A549 treated with ZK216348 at 1 μM for 4 hours (cell line): ENCODE measurements at places on chromosomes 5 and 9. TPM values are rescaled to one million over a fixed set of nuclear protein-coding genes. Genes with fewer than 3 reads are reported as not detected.

Gene WNT8A
- not detected in 5 replicates for total RNA-seq

Gene SEC61B
- 243 to 333 TPM (median 303 TPM) in 5 replicates for total RNA-seq

Gene F2RL2
- total RNA-seq, result 2.9 to 5.2 TPM (median 4.0 TPM) in 5 replicates

Gene TERT
- 1.4 to 3.5 TPM (median 2.9 TPM) in 5 replicates for total RNA-seq

Gene CFAP90
- 0.43 to 0.74 TPM (median 0.56 TPM) in 5 replicates for total RNA-seq

Gene PHF24
- total RNA-seq, result 0.05 to 0.29 TPM (median 0.12 TPM) in 4 of 5 replicates, not detected in the other

Gene NTRK2
- total RNA-seq, result 0.02 to 0.05 TPM (median 0.04 TPM) in 3 of 5 replicates, not detected in the others

Gene AFAP1L1
- total RNA-seq, result 7.6 to 11.4 TPM (median 10.7 TPM) in 5 replicates

Gene UBAP1
- total RNA-seq, result 45.1 to 48.6 TPM (median 47.4 TPM) in 5 replicates

Gene RAB3C
- not detected in 5 replicates for total RNA-seq

Gene LCN15
- 0.26 TPM in 1 of 5 replicates, not detected in the others for total RNA-seq

Gene MINAR2
- not detected in 5 replicates for total RNA-seq

Gene IFNA2
- not detected in 5 replicates for total RNA-seq

Gene NR5A1
- 0.09 TPM in 1 of 5 replicates, not detected in the others for total RNA-seq

Gene WDR38
- total RNA-seq, result 0.13 to 0.19 TPM (median 0.19 TPM) in 3 of 5 replicates, not detected in the others

Gene SLC1A3
- 0.35 TPM in 1 of 5 replicates, not detected in the others for total RNA-seq

Gene AJM1
- 2.1 to 5.6 TPM (median 5.3 TPM) in 5 replicates for total RNA-seq

Gene PCDHGB6
- total RNA-seq, result 0.07 to 0.12 TPM (median 0.08 TPM) in 4 of 5 replicates, not detected in the other

Gene CBY3
- total RNA-seq, result not detected in 5 replicates

Gene CLIC3
- total RNA-seq, result 2.2 to 4.2 TPM (median 3.7 TPM) in 5 replicates

Gene SLC9A3
- 1.4 to 2.5 TPM (median 2.3 TPM) in 5 replicates for total RNA-seq

Gene BAAT
- total RNA-seq, result 0.42 to 0.57 TPM (median 0.51 TPM) in 5 replicates

Gene OBP2B
- not detected in 5 replicates for total RNA-seq

Gene CNTNAP3
- 7.4 to 12.7 TPM (median 9.9 TPM) in 5 replicates for total RNA-seq

Gene MAT2B
- 35.7 to 50.4 TPM (median 44.9 TPM) in 5 replicates for total RNA-seq

Gene BARX1
- 6.4 to 13.6 TPM (median 11.7 TPM) in 5 replicates for total RNA-seq

Gene C5orf58
- not detected in 5 replicates for total RNA-seq

Gene FABP6
- 0.45 to 1.6 TPM (median 1.1 TPM) in 5 replicates for total RNA-seq

Gene PRSS3
- total RNA-seq, result 9.4 to 14.7 TPM (median 12.5 TPM) in 5 replicates

Gene SETX
- 18.7 to 22.2 TPM (median 20.9 TPM) in 5 replicates for total RNA-seq

Gene IFNB1
- not detected in 5 replicates for total RNA-seq

Gene ANKRA2
- total RNA-seq, result 7.5 to 12.6 TPM (median 10.4 TPM) in 5 replicates

Gene FBP2
- total RNA-seq, result 0.11 TPM in 1 of 5 replicates, not detected in the others

Gene ZNF658
- total RNA-seq, result 1.2 to 2.8 TPM (median 1.8 TPM) in 5 replicates

Gene LSM11
- total RNA-seq, result 2.0 to 3.5 TPM (median 3.3 TPM) in 5 replicates

Gene PHF2
- 13.5 to 18.9 TPM (median 17.9 TPM) in 5 replicates for total RNA-seq

Gene CDH9
- total RNA-seq, result not detected in 5 replicates

Gene LCN9
- total RNA-seq, result not detected in 5 replicates
